HS-5 (cell line): ENCODE measurements at places on chromosomes 7 and 10.
A peak's percentile ranks its signal among the peaks of the same experiment; 100 is the strongest.

GRCh38 chr7:150973571-150974451, 4.3 kb downstream of the KCNH2 start:
- DNase-seq: no peak

DNA sequence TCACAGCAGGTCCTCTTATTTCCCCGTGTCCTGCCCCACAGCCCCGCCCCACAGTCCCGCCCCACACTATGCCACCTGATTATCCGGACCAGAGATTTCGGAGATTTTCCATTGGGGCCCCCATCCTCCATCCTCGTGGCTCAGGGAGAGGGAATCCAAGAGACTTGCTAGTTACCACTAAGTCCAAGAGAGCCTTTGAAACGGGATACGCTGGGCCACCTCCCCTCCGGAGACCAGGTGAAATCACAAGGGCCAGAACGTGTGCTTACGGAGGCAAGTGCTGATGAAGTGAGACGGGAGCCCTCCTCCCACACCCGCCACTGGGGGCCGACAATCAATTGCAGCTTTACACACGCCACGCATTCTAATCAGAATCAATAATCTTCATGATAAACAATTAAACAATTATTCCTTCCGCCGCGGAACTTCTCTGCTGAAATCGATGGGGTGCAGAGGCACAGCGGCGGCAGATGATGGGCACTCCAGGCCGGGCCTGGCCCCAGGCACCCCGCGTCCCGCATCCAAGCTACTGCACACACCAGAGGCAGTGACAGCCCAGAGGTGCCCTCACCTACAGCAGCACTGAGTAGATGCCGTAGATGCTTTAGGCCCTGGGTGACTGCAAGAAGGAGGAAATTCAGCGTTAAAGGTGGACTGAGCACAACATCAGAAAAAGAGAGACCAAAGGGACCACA, 534.0 kb upstream of the FOXK1 start:
- no peak for DNase-seq

- no peak for DNase-seq
Observed at GRCh38 chr7:44320794-44321371, 4.5 kb downstream of the CAMK2B start.

DNA sequence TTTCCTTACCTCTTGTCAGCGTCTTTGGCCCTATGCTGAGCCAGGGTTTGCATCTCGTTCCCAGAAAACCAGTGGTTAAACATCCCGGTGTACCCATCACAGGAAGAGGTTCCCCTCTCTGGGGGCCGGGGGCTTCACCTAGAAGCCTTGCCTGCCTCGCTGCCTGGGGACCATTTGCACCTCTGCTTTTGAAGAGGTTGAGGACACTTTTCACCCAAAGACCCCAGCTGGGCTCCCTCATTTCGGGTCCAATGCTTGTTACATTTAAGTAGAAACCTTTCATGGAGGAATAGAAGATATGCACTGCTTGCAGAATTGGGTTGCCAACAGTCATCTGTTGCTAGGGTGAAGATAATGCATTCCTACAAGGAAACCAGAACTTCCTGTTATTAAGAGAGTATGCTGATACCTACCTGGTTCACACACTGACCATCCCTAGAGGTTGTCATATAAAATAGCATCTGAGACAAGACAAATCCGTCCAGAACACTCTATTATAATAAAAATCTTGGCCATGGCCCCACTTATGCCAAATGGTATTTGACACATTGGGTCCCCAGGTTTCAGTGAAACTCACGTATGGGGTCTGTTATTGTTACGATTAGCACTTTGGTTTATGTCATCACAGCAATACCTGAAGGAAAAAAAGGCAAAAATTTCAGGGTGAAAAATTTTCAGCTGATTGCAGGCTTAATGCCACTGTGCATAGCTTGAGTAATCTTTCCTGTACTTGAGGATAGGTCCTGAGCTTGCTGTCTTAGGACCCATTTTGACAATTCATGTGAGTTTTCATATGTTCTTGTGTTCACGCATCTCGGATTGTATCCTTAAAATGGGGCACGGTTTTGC, 917 bp downstream of the ZNF365 start:
- no peak for DNase-seq

GRCh38 chr7:157439761-157440160, 103.0 kb downstream of the DNAJB6 start:
- no peak for DNase-seq

GRCh38 chr10:4013651-4014121, 228.7 kb upstream of the KLF6 start:
- no peak for DNase-seq

DNA sequence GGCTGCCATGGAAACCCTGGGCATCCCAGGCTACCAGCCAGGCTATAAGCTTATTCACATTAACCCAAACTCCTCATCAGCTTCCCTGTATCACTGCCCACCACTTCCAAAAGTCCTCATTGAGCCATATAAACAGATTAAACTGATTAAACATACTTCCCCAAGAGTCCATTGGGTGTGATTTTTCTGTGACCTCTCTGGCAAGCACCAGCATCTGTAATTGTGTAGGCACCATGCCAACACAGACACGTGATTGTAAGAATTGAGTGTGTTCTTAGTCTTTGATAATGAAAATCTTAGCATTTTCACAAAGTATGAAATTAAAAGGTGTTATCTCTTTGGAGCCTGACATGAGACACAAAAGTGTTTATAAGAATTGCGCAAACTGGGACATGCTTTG, 679.3 kb downstream of the TYW1 start:
- DNase-seq: no peak

- DNase-seq: peak; percentile 2
Observed at GRCh38 chr7:82481499-82482097, 38.0 kb upstream of the CACNA2D1 start.

GRCh38 chr10:88097092-88097516, 233.7 kb downstream of the PTEN start:
- no peak for DNase-seq

- no peak for DNase-seq
Observed at GRCh38 chr10:88949912-88950837, 2.4 kb downstream of the ACTA2 start.

DNA sequence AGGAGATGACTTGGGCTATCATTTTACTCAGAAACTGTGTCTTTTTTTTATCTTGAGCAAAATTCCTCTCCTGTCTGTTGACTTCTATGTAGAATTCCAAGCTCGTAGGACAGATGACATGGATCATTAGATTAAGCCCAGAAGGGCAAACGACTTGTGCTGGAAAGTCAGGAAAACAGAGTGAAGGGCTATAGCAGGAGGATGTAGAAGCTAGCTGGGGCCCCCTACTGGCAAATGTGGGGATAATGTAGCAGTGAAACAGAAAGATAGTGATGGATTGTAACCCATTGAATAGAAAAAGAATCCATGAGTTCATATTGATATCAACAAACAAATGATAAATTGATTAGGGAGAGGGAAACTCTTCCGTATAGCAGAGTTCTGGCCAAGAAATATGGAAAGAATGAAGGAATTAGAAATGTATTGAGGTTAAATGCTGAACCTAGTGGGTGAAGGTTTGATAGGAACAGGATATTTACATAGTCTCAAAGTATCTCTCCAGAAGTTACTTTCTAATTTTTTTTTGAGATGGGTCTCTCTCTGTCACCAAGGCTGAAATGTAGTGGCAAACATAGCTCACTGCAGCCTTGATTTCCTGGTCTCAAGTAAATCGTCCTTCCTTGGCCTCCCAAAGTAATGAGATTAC, 103.6 kb downstream of the LYZL1 start:
- DNase-seq: no peak

- no peak for DNase-seq
Observed at GRCh38 chr7:45068236-45069023, 20.3 kb downstream of the NACAD start.

DNA sequence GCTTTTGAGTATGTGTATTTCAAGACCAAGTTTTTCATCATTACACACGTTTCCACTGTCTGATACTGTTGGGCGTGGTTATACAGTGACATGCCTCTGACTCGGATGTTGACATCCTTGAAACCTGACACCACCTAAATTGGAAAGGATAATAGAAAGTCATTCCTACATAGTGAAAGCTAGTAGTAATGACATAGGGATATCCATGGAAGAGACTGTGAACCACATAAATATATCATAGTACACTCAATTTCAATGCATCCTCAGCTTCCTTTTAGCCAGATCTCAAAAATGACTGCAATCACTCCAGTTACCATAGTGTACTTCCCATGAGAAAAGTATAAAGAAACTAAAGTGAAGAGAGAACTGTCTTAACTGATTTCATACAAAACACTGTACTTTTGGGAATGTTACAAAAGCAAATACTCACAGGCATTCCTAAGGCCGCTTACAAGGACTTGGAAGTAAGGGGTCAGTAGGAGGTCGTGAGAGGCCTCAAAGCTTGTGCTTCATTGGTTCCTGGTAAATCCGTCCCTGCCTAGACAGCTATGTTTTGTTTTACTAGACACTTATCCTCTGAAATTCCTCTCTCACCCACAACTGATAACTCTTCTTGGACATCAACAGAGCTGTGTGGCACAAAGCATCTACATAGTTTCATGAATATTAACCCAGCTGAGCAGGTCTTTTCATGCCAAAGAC, 71.8 kb upstream of the VWDE start:
- peak; percentile 88 for DNase-seq

- no peak for DNase-seq
Observed at GRCh38 chr7:39702133-39702532, 78.8 kb downstream of the RALA start.

DNA sequence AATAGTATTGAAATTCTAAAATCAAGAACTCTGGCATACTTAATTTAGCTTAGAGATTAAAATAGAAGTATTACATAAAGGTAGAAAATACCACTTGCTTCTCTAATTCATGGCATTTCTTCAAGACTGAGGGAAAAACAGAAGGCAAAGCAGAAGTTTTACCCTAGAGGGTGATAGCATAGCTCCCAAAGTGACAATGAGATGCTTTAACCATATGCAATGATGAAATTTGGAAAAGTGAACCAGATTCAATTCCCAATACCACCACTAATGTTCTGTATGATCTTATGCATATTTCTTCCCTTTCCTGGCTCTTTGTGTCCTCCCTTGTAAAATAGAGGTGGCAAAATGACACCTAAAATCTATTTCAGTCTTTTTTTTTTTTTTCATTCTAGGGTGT, 225.8 kb upstream of the PCLO start:
- DNase-seq: no peak

GRCh38 chr7:69603937-69604494, 5.7 kb downstream of the AUTS2 start:
- no peak for DNase-seq

DNA sequence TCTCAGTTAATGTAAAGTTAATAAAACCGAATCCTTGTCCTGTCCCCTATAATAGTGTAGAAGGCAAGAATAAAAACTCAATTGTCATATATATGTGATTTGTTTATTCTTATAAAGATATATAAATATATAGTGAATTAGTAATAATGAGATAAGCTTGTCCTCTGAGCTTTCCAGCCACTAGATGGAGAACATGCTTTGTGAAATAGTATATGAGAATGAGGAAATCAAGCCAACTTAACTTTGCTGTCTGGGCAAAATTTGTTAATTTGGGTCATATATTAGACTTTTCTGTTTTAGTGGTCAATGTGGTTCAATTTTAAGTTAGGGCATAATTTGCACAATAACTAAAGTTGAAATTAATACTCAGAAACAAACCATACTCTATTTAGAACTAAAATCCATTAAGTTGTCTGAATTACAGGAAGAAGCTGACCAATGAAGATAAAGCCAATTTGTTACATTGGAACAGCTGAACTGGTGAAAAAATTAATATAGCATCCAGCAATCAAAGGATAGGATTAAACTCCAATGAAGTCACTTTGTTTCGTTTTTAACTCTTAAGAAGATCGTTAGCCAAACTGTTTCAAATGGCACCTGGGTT, 595.0 kb downstream of the ARL4A start:
- DNase-seq: no peak

DNA sequence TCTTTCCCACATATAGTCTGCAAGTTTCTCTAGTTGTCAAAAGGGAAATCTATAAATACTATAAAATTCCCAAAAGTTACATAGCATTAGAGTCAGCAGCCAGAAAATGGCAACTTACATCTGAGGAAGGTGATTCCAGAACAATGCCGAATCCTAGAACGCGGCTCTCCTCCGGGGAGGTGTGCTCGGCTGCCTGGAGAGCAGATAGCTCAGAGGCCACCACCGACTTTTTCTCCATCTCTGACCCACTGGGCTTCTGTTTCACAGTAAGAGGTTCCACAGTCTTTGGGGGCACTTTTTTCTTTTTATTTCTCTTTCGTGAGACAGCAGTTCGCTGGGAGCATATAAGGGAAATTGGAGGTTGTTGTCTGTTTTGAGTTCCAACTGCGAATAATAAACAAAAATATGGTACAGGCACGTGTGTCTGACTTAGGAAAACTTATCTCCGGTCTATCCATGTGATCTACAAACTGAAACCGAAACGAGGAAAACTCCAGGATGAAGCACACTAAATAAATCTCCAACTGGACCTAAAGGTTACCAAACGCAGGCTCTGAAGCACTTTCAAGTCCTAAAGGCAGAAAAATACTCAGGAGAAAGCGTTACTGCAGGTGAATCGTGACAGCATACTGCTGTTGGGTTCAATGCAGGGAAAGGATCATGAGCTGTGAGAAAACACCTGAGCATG, 36.2 kb downstream of the BEND7 start:
- no peak for DNase-seq

DNA sequence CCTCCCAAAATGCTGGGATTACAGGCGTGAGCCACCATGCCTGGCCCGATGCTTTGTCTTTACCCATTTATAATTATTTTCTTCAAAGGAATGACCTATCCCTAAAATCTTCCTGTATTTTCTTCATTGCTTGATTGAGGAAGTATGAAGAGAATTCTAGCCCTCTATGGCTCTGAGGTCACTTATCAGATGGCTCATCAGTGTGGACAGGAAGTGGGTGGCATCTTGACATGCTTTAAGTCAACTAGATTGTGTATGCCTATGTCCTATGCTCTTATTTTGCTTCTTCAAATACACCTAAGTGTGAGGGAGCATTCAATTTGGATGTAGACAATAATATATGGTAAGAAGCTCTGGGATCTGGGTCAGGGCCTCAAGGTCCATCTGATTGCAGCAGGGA, 1020.5 kb downstream of the LRMDA start:
- no peak for DNase-seq

GRCh38 chr10:86085686-86086085, 280.9 kb downstream of the GRID1 start:
- no peak for DNase-seq
